ENCODE measurements at places on chromosomes 16 and 17. TPM values are rescaled to one million over a fixed set of nuclear protein-coding genes. Genes with fewer than 3 reads are reported as not detected.
A peak's percentile ranks its signal among the peaks of the same experiment; 100 is the strongest.

- peak; percentile 77 for DNase-seq
Measured at GRCh38 chr17:60139438-60140285, 10.1 kb upstream of the CA4 start.

The MYH2 gene
- not detected for total RNA-seq

DNA sequence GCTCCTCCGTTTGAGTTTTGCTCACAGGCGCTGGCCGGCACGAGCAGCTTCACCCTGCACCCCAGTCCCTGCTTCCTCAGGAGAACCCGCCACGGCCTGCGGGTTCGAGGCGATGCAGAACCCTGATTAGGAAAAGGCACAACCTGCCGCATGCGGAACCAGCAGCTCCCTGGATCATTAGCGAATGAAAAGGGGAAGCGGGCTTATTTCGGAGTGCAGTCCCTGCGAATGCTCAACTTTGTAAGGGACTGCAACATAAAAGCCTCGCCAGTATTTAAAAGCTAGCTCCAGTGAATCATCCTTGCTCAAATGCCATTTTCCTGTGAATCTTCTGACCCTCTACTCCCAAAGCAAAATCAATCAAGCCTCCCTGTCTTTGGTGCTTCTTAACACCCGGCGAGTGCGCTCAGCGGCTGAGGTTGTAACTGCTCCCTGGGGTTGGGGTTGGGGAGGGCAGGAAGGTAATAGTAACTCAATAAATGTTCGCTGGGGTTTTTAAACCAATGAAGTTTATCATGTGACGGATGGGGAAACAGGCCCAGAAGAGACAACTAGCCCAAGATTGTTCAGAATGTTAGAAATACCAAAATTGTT is 678 bp upstream of the AKAP10 start:
- DNase-seq = peak; percentile 46

DNA sequence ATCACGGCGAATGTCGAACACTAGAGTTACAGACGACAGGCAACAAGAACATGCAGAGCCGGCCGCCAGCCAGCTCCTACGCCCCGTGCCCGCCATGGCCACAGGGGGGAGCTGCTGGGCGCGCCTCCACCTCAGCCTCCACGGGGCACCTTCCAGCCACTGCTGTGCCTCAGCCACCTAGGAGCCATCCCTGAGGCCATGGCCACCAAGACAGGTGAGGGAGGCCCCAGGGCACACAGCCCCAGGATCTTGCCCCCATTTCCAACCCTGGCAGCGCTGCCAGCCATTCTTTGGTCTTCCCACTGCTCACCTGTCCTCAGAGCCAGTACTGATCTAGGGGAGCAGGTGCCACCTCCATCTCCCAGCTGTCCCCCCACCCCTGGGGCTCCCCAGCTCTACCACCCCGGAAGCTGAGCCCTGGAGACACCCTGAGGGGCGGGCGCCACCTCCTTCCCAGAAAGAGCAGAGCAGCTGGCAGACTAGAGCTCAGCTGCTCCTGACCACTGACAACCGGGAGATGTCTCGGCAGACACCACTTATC is 11.8 kb downstream of the GNPTG start:
- peak; percentile 81 for DNase-seq

DNA sequence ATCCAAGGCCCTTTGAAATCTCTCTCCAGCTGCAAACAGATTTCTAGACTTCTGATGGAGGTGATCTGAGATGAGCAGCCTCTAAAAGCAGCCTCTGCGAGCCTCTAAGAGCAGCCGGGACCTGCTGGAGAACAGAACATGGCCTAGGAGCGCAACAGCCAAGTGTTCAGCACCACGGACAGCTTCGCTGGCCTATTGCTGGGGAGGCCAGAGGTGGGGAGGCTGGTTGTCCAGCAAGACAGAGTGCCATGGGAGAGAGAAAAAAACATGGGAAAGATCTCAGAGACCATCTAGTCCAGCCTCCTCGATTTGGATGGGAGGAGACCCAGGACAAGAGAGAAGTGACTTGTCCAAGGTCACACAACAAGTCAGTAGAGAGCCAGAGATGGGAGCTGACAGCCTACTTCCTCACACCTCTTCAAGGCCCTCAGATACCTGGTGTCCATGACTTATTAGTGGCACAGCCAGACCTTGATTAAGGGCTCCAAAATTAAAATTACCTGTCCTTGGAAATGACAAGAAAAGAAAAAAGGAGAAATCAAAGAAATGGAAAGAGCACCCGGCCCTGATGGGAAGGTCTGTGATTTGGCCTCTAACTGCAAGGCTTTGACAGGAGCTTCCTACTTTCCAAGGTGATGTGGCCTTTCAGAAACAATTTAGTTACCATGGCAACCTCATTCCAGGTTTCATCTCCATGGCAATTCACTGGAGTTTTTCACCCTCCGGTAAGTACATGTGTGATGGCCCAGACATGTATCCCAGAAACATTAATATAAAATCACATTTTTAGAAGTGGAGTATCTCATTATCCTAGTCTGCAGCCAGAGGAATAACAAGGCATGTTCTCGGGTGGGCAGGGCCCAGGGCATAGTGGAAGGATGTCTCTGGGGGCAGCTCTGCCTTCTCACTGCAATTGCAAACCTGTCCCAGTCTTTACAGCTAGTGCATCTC is 14.5 kb downstream of the RPRML start:
- no peak for DNase-seq

The LGALS9B gene
- not detected for total RNA-seq

The CHST5 gene
- total RNA-seq = 0.34 TPM

The EPX gene
- not detected for total RNA-seq

The PCTP gene
- 9.8 TPM for total RNA-seq

The MARCHF10 gene
- total RNA-seq = not detected

DNA sequence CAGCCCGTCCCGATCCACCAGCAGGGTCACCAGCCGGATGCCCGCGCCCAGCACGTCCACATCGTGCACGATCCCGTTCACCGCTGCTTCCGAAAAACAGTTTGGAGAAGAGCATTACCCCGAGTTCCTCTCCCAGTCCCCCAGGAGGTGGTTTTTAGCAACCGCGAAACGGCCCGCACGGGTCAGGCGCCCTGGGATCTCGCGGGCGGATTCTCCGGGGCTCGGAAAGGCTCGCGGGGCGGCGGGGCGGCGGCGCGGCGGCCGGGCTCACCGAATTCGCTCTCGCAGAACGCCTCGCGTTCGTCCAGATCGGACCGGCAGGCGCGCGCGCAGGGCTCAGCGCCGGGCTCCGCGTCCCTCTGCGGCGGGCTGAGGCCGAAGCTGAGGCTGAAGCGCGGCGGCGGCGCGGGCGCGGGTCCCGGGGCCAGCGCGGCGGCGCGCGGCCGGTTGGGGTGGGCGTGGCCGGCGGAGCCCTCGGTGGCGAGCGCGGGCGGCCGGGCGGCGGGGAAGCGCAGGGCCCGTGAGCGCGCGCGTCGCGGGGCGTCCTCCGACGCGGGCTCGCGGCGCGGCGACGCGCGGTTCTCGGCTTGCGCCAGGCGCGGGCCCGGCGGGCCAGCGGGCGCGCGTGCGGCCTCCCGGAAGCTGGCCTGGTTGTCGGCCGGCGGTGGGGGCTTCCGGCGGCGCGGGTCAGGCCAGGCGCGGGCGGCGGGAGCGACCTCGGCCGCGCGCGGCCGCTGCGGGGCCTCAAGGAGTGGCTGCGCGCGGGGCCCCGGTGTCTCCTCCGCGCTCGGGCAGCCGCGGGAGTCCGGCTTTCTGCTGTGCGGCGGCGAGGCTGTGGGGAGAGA is 2.9 kb downstream of the C17orf58 start:
- peak; percentile 82 for DNase-seq

- DNase-seq = peak; percentile 4
Measured at GRCh38 chr16:27242398-27242797, 26.2 kb downstream of the NSMCE1 start.

DNA sequence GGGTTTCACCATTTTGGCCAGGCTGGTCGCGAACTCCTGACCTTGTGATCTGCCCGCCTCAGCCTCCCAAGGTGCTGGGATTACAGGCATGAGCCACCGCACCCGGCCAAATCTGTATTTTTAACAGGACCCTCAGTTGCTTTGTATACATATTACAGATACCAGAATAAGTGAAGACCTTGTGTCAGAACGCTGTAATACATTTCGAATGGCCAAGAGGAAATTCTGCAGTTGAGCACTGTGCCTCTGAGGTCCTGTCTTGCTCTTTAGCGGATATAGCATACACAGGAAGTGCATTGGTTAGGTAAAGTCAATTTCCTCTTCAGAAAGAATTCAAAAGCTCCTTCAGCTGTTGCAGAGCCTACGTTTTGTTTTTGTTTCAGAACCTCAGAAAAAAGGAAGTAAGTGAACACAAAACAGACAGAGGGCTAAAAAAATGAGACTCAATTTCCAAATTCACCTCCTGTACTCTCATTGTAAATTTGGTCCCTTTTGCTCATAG is 15.7 kb downstream of the CRLF3 start:
- peak; percentile 45 for DNase-seq

DNA sequence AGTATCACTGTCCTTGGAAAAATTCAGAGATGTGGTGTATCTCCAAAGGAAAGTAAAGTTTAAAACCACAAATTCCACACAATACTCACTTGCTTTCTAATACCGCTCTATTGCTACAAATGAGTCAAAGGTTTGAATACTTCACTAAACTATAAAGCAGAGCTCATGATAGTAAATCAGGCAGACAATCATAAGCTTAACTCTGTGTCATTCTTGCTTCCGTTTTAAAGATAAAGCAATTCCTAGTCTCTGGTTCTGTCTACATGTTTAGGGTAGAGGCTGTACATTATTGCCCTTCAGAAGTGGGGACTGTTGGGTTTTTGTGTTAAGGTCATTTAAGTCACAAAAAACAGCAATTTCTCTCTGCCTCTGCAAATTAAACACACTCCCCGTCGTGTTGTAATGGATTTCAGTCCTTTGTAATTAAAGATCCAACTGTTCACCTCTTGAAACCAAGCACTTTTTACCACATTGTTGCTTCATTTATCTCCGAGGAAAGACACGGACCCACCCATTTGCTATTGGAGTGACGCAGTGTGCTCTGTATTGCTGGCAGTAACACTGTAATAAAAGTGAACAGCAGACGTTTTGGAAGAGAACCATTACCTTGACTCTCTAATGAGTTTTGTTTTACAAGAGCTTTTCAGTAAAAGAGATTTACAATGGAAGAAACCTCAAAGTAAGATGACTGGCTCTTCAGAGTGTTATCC is 83.1 kb upstream of the CNTNAP4 start:
- DNase-seq = no peak

The BCL6B gene
- total RNA-seq = 0.53 TPM

The SPNS2 gene
- total RNA-seq = 0.15 TPM

GRCh38 chr17:7215136-7215638 is 4.4 kb downstream of the DLG4 start:
- no peak for DNase-seq

GRCh38 chr17:62112229-62112628 is 47.2 kb upstream of the MED13 start:
- DNase-seq = no peak

GRCh38 chr17:21287703-21288449 is 3.4 kb downstream of the MAP2K3 start:
- DNase-seq = peak; percentile 99

DNA sequence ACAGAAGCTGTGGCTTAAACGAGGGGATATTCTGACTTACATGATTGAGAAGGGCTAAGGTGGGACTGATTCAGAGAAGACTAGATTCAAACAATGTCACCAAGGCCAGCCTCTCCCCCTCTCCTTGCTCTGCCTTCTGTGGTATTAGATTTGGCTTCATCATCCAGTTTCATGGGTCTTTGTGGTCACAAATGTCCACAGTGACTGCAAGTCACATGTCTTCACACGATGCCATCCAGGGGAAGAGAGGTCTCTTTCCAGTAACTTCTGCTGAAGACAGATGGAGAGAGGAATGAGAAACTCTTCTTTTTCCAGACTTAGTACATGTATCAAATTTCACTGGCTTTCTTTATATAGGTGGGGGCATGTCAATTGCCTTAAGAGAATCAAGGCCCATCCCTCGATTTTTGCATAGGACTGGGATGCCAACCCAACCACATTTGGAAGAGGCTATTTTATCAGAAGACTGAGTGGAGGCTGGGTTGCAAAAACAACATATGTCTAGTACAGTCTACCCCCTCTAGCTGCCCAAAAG is 57.3 kb upstream of the HNF1B start:
- DNase-seq = no peak

The SYNRG gene
- 44.4 TPM for total RNA-seq

The MPP3 gene
- 0.62 TPM for total RNA-seq

GRCh38 chr17:77457572-77458201 is 316.9 kb downstream of the SEC14L1 start:
- peak; percentile 48 for DNase-seq

The C1QTNF1 gene
- total RNA-seq = 0.38 TPM

GRCh38 chr17:7045492-7046126 is 1.7 kb upstream of the SLC16A11 start:
- no peak for DNase-seq

GRCh38 chr17:37147301-37147812 is 198.6 kb downstream of the AATF start:
- DNase-seq = no peak

DNA sequence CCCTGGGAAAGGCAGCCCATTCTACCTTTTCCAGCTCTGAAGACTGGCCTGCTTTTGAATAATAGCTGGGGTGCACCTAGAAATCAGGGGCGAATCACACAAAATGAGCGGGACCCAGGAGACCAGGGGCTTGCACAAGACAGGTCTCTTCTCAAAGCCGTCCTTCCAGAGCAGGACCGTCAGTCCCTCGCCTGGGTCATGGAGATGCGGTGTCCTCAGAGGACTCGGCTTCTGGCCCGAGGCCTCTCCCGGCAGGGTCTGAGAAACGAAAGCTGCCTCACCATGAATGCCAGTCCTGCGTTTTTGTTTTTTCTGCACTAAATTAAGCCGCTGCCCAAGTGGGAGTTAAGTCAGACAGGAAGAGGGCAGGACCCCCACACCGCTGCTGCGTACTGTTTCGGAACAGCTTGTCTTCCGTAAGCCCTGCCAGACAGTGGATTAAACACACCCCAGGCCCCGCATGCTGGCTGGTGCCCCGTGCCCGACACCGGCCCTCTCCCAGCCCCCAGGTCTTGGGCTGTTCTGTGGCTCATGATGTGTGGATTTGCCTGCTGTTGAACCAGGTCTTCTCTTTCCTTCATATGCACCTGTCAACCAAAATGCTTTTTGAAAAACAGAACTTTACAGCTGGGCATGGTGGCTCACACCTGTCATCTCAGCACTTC is 142.1 kb upstream of the RPH3AL start:
- no peak for DNase-seq

- DNase-seq = no peak
Measured at GRCh38 chr17:7654832-7655540, 4.3 kb downstream of the ATP1B2 start.

The DUS2 gene
- total RNA-seq = 29.2 TPM

- no peak for DNase-seq
Measured at GRCh38 chr17:36001110-36001771, at the start of gene CCL15. Gene CCL15 (minus strand): TSS chr17:36001553. CDS start chr17:36001492, 61 bp downstream.

- DNase-seq = no peak
Measured at GRCh38 chr17:3870871-3871306, 22.0 kb downstream of the CAMKK1 start.

The ARHGDIG gene
- total RNA-seq = not detected

- no peak for DNase-seq
Measured at GRCh38 chr17:80356231-80356856, 58.6 kb upstream of the ENDOV start.

The GP1BA gene
- not detected for total RNA-seq

GRCh38 chr17:74079537-74080300 is 123.8 kb upstream of the RPL38 start:
- DNase-seq = no peak

GRCh38 chr16:72566174-72566573 is 394.2 kb upstream of the PMFBP1 start:
- no peak for DNase-seq
